ENCODE measurements at places on chromosomes 7 and 10. TPM values are rescaled to one million over a fixed set of nuclear protein-coding genes. Genes with fewer than 3 reads are reported as not detected.

AKR1C1 gene
- total RNA-seq: 1.1 TPM

DNA sequence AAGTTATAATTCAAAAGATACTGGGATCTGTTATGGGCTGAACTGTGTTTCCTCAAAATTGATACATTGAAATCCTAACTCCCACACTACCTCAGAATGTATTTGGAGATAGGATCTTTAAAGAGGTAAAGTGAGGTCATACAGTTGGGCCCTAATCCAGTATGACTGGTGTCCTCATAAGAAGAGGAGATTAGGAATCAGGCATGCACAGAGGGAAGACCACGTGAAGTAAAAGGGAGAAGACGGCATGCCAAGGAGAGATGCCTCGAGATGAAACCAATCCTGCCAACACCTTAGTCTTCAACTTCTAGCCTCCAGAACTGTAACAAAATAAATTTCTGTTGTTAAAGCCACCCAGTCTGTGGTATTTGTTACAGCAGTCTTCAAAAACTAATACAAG is 5.9 kb upstream of the CFAP69 start:
- DNase-seq: no peak

DNA sequence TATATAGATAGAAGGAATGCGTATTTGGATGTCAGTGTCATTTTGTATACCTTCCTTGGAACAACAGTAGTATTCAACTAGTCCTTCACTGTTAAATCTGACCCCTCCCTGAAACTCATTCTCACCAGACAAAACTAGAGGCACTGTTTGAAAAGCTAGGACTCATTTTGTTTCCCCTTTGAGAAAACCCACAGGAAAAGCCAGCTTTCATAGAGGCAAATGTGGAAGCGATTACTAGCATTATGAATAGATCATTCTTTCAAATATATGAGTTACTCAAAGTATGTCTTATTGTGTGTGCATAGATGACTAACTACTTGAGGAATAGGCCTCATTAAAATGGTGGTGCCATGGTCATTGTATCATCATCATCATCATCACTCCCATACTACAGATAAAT is 1.9 kb upstream of the ASB15 start:
- DNase-seq: no peak

CTAGE6 gene
- 0.99 TPM for total RNA-seq

- no peak for DNase-seq
Observed at GRCh38 chr10:131920151-131920550, 19.3 kb downstream of the PPP2R2D start.

DNA sequence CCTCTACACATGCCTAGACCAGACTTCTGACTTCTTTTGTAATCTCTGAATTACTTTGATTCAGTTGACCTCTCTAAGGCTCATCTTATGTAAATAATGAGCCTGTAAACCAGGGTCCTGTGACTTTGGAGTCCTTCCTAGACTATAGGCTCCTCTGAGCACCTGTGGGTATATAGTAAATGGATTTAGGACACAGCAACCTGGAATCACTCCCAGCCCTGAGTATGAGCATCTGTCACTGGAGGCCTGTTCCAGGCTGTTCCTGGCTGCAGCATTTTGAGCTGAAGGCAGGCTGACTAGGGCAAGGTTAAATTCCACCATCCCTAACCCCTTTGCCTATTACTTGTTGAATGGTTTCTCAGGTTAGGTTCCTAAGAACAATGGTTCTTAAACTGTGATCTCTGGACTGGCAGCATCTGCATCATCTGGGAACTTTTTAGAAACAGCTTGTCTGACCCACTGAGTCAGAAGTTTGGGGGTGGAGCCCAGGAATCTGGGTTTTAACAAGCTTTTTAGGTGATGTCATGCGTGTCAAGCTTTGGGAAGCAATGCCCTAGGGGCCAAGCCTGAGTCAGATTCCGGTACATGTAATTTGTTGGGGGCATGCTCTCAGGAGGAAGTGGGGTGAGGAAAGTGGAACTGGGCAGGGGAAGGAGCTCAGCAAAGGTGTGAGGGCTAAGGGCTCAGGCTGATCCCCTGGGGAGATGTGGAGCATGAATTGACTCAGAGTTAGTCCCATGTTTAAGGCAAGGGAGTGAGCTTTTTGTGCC is 28.2 kb downstream of the MINDY4 start:
- DNase-seq: no peak

PTPN20 gene
- total RNA-seq: 1.3 TPM

DNA sequence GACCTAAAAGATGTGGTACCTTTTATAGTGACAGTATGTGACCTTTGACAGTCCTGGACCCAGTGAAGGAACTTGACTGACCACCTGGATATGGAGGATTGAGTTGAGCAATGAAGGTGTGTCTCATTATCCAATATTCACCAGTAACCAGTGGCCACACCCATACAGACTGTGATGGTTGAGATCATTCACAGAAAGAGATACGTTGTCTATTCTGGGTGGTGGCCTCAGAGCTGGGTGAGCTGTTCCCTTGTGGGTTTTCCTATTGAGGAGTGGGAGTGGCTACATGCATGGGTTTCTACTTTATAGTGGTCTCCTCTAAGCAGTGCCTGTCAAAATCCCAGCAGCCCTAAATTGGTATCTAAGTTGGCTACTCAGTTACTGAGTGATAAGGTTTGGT is 507.4 kb downstream of the SORCS3 start:
- no peak for DNase-seq

GRCh38 chr7:72919256-72919775 is 5.6 kb upstream of the POM121 start:
- DNase-seq: no peak

DNA sequence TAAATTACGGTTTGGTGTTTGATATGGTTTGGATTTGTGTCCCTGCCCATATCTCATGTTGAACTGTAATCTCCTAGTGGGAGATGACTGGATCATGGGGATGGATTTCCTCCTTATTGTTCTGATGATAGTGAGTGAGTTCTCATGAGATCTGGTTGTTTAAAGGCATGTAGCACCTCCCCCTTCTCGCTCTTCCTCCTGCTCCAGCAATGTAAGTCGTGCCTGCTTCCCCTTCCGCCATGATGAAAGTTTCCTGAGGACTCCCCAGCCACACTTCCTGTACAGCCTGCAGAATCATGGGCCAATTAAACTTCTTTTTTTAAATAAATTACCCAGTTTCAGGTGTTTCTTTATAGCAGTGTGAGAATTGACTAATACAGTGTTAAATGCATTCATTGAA is 116.6 kb downstream of the DOCK4 start:
- DNase-seq: no peak

DNA sequence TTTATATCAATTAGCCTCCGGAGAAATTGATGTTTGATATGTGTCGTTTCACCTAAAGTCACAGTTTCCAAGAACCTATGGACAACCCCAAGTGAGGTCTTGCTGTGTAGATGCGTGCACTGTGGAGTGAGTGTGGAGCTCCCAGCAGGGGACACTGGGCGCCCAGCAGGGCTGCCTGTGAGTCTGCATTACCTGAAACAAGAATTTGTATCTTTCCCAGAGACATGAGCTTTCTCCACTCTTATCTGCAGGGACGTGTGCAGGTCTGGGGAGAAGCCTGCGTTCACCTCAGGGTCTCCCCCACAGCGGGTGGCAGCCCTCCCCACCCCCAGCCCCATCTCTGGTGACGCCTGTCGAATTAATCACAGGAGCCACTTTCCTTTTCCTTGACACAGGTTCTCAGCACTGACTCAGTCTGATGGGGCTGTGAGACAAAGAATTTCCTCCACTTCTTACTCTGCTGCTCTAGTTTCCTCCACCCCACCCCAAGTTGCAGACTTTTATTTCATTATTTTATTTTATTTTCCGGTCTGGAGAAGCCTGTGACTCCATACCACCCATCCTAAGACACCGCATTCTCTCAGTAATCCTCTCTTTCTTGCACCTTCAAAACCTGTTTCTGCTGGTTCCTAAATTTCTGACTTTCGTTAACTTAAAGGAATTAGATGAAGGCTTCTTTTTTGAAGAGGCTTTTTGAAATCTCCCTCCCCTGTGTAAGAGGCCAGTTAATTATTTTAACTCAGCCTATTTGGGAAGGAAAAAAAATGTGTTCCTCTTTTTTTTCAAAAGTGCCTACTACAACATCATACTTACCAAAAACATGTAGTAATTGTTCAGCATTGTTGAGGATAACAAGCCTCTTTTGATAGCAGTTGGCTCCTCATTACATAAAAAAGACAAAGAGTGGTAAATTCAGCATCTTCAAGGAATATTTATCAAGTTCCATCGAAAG is 17.0 kb upstream of the INSIG1 start:
- DNase-seq: peak; percentile 67

C10orf53 gene
- not detected for total RNA-seq

- DNase-seq: no peak
Observed at GRCh38 chr7:6489612-6490011, 41.9 kb upstream of the DAGLB start.

GRCh38 chr7:41731493-41732435 is 28.9 kb upstream of the INHBA start:
- no peak for DNase-seq

DTX2 gene
- total RNA-seq: 22.0 TPM

GRCh38 chr7:48052748-48053147 is 17.4 kb downstream of the C7orf57 start:
- DNase-seq: no peak

DNA sequence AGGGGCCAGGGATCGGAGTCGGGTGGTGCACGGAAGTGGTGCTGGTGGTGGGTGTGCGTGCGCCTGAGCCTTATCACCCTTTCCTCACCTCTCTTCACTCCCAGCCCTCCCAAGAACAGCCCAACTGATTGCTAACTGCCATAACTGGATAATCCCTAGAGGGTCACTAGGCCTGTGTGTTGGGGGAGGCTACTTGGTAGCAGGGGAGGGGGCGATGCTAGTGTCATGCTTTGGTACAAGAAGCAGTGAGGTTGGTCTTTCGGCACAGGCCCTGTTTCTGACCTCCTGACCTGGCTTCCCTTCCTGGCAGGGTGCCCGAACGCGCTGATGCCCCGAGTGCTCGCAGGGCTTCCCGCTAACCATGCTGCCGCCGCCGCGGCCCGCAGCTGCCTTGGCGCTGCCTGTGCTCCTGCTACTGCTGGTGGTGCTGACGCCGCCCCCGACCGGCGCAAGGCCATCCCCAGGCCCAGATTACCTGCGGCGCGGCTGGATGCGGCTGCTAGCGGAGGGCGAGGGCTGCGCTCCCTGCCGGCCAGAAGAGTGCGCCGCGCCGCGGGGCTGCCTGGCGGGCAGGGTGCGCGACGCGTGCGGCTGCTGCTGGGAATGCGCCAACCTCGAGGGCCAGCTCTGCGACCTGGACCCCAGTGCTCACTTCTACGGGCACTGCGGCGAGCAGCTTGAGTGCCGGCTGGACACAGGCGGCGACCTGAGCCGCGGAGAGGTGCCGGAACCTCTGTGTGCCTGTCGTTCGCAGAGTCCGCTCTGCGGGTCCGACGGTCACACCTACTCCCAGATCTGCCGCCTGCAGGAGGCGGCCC is 652 bp downstream of the KAZALD1 start:
- peak; percentile 67 for DNase-seq

DNA sequence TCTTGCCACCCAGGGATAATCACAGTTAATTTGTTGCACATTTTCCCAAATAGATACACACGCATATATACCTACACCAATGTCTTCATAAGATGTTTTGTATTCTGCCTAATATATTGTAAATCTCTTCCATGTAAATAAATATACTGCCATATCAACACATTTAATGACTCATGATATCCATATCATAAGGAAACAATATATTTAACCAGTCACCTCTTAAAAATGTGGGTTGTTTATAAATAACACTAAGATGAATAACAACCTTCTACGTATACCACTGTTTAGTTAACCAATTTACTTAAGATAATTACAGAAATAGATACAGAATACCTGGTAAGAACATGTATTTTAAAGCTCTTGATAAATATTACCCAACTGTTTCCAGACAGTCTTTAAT is 38.2 kb downstream of the ELAPOR2 start:
- no peak for DNase-seq

DNA sequence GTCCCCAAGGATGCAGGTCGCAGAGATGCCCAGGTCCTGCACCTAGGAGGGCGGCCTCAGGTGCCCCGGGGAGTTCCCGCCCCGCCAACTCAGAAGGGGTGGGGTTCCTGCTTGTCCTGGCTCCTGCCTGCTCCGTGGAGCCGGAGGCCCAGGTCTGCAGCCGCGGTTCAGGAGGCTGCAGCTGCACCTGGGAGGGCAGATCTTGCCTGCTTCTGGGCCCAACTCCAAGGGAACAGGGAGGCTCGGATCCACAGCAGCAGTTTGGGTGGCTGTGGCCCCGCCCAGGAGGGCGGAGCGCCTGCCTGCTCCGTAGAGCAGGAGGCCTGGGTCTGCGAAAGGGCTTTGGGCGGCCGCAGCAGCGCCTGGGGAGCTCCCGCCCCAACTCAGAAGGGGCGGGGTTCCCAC is 108.2 kb upstream of the EGR2 start:
- DNase-seq: no peak

- DNase-seq: no peak
Observed at GRCh38 chr10:27169849-27170248, 14.7 kb downstream of the MASTL start.

PCLO gene
- not detected for total RNA-seq

MRPS24 gene
- total RNA-seq: 153 TPM

GRCh38 chr7:150742286-150742968 is 5.2 kb downstream of the GIMAP5 start:
- DNase-seq: peak; percentile 66

TRIM8 gene
- total RNA-seq: 20.0 TPM

- DNase-seq: no peak
Observed at GRCh38 chr7:127821146-127821545, 169.2 kb downstream of the SND1 start.

TMEM270 gene
- not detected for total RNA-seq

SPRN gene
- not detected for total RNA-seq

DNA sequence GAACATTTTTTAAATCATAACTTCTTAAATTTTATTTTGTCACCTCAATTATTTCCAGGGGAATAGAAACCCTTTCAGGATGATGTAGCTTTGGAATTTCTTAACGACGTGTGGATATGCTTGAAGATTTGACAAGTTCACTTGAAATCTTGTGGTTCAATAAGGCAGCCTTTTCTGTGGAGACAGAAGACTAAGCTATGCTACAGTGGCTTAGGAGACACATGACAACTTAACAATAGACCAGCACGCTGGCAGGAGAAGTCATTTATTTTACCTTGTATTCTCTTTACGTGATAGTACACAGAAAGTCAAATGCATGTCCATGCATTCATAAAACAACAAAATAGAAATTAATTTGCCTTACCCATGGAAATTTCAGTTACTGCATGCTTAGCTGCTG is 181.6 kb downstream of the GRM3 start:
- no peak for DNase-seq

- no peak for DNase-seq
Observed at GRCh38 chr10:61682323-61682722, 19.6 kb downstream of the CABCOCO1 start.

- no peak for DNase-seq
Observed at GRCh38 chr10:60182691-60183090, 207.0 kb downstream of the ANK3 start.

GNGT1 gene
- not detected for total RNA-seq

- DNase-seq: peak; percentile 35
Observed at GRCh38 chr10:24822590-24822989, 98.9 kb upstream of the ARHGAP21 start.

GRCh38 chr7:27097686-27098577 is 2.1 kb upstream of the HOXA1 start:
- no peak for DNase-seq

GRCh38 chr10:114831186-114831867 is 9.7 kb downstream of the FHIP2A start:
- no peak for DNase-seq

GRCh38 chr10:102764470-102765161 is 20.9 kb downstream of the WBP1L start:
- no peak for DNase-seq

Data from activated naive CD4-positive, alpha-beta T cell treated with anti-CD3 and anti-CD28 coated beads for 36 hours (primary cell).